Activated CD4-positive, alpha-beta T cell treated with anti-CD3 and anti-CD28 coated beads, Interleukin-2, amount 50 U/mL, for 4 hours (primary cell): ENCODE measurements at places on chromosomes 5 and 9.

DNA sequence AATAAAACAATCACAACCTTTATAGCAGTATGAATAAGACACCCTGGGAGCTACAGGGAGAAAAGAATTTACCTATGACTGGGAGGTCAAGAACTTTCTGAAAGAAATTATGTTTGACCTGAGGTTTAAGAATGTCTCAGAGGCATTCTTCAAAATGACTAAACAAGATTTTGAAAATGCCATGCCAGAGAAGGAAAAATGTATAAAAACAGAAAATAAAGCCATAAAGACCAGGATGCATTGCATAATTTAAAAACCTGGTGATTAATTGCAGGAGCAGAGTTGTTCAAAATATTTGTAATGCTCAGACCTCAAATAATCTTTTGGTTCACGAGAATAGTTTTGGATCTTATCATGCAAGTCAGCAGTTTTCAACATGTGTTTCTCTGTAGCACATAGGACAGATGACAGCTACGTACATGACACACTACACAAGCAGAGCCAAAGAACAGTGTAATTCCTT, 954.7 kb upstream of the ARRDC3 start:
- DNase-seq = no peak

- DNase-seq = no peak
Measured at GRCh38 chr5:149062371-149063016, 368 bp downstream of the SH3TC2 start.

- no peak for DNase-seq
Measured at GRCh38 chr5:129027260-129027659, 62.0 kb downstream of the SLC27A6 start.

DNA sequence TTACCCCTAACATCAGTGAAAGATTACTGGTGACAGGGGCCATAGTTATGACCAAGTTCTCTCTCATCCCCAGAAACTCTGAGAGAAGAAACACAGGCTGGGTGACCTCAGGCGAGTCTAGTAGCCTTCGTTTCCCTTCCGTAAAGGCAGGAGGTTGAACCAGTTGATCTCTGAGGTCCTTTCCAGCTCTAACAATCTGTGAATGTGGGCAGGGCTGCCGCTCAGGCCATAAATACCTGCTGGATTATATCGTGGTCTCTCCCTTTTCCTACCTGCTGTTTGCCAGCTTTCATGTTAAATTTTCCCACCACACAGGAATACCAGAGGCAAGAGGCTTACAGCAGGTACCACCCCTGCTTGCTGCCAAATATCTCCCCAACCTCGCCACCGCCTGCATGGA, 357.5 kb downstream of the SH3GL2 start:
- DNase-seq = no peak

- DNase-seq = no peak
Measured at GRCh38 chr5:103454770-103455169, 107.8 kb downstream of the NUDT12 start.

DNA sequence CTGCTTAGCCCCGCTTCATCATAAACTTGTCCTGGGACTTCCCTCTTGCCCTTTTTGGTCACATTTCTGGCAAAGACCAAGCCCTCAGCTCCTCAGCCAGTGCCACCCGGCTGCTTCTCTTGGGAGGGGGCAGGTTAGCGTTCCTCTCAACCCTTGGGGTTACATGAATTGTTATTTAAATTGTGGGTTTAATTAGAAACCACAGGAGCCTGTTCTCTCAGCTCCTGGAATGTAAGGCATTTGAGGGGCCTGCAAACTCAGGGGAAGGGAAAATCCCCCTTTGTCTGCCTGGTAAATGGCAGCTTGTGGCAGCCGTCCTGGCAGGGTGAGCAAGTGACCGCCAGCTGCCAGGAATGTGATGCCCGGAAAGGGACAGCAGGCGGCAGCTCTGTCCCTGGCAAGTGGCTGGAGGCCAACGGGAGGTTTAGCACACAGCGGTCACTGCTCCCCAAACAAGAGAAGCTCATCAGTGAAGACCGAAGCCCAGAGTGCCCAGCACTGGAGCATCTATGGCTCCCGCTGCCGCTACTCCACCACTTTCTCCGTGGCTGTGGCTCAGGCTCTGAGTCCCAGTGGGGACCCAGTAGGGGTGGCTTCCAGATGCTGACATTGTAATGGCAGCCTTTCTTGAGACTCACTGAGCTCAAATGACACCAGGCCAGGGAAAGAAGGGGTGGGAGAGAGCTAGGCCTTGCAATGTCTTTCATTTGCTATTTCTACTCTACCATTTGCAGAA, 51.7 kb downstream of the SHB start:
- DNase-seq = no peak

DNA sequence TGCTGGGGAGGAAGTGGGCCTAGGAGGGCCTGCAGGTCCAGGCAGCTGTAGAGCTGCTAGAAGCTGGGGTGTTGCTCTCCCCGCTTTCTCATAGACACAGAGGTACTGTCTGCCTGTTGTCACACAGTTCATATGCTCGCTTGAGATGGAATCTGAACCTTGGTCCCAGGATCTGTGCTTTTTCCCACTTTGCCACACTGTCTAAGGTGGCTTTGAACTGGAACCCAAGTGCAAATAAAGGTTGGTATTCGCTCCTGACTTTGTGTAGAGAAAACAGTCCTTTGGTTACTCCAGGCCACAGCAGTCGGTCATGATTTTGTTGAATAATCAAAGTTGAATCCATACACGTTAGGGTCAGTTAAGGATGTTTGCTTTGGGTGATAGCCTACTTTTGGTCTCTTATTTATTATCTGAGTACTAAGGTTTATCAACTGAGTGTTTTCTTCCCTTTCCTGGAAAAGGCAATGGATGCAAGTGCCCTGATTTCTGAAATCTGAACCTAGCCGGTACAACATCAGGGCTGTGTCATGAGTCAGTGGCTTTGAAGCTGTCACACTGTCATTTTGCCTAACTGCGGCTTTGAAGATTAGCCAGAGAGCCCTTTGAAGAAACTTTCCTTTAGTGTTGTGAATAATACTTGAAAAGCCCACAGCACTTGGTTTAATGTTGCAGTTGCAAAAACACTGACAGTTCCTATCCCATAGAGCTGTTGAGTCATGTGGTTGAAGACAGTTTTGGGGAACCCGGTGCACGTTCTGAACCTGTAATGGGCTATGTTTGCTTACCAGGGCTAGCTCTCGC, 41.3 kb downstream of the HABP4 start:
- no peak for DNase-seq

- DNase-seq = no peak
Measured at GRCh38 chr5:40240111-40240510, 439.6 kb upstream of the PTGER4 start.

- no peak for DNase-seq
Measured at GRCh38 chr9:16105168-16106020, 552.6 kb downstream of the CCDC171 start.

DNA sequence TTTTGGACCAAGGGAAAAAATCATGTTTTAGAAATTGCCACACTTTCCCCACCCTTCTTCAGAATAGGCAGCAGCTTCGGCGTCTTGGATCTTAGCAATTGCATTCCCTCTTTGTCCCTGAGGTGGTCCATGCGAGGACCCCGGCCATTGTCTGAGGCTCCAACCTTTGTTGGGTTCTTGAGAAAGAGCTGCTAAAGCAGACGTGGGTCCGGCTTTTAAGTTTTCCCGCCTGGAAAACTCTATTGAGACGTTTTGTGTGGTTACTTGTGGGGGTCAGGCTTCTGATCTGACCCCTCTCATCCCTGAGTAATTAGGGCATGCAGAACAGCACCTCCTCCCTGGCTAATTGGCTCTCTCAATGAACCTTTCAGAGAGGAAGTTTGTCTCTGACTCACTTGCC, 509.6 kb upstream of the TNC start:
- no peak for DNase-seq

DNA sequence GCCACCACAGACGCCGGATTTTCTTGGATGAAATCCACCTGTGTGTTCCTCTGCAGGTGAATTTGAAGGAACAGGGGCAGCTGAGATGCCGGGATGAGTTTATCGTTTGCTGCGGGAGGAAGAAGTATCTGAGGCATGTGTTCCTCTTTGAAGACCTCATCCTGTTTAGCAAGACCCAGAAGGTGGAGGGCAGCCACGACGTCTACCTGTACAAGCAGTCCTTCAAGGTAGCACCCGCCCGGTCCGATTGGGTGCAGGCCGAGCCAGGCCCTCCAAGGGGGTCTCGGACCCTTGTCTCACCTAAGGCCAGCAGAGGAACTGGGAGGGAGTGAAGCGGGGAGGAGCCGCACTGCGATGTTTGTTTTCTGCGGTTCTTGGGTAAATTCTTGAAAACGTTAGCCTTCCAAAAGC, 18.4 kb upstream of the LRRC14B start:
- DNase-seq = no peak

DNA sequence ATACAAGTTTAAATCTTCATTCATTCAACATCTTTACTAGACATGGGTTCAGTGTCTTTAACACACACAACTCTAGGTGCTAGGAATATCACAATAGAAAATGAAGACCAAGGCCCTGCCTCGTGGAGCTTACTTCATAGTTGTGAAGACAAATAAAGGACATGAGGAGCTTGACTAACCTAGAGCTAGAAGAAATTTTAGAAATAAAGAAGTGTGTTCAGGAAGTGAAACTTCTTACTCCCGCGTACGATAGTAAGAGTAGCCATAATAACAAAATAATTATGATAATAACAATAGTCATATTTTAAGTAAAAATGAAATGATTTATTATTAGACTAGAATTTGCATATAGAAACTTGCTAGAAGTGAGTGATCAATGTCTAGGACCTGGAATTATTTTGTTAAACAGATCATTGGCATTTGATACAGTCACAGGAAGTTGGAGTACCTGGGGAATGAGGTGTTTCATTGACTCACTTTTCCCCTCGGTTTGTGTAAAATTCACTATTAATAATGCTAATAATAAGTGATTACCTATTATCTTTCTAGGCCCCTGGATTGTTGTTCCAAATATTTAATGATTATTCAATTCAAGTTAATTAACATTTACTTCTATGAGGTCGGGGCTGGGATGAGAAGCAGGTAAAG, 331.3 kb downstream of the NSG2 start:
- no peak for DNase-seq

- DNase-seq = no peak
Measured at GRCh38 chr9:34982361-34982760, 7.2 kb upstream of the DNAJB5 start.

GRCh38 chr5:55636683-55637082, 75.4 kb downstream of the SLC38A9 start:
- DNase-seq = no peak

- no peak for DNase-seq
Measured at GRCh38 chr5:98763001-98763630, 10.3 kb upstream of the RGMB start.

DNA sequence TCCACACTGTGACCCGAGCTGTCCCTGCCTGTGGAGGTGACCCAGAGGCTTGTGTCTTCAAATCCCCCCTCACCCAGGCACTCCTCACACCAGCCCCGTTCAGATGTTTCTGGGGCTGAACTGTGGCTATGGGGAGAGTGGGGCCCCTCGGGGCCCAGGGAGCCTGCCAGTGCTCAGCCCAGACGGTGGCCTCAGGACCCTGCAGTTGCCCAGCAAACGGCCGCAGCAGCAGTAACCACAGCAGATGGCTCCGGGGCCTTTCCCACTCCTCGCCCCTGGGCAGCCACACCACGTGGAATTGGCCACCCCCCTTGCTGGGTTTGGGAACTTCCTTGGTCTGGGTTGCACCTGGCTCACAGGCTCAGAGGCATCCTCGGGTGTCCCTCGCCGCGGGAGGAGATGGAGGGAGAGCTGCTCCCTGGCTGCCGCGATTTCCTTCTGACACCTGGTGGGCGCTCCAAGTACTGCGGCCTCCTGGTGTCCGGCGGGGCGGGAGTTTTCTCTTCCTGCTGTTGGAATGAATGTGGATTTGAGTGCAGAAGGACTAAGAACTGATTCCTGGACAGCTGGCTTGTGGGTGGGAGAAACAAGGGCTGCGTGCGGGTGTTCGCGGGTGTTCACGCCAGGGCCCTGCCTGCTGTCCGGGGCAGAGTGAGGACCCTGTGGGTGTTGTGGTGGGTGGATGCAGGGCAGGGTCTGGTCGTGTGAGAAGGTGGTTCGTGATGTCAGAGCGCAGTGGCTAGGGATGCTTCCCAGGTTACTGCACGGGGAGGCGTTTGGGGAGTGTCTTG, 97.5 kb downstream of the COL5A1 start:
- peak; percentile 10 for DNase-seq

- no peak for DNase-seq
Measured at GRCh38 chr9:21070171-21070571, 7.6 kb downstream of the IFNB1 start.

DNA sequence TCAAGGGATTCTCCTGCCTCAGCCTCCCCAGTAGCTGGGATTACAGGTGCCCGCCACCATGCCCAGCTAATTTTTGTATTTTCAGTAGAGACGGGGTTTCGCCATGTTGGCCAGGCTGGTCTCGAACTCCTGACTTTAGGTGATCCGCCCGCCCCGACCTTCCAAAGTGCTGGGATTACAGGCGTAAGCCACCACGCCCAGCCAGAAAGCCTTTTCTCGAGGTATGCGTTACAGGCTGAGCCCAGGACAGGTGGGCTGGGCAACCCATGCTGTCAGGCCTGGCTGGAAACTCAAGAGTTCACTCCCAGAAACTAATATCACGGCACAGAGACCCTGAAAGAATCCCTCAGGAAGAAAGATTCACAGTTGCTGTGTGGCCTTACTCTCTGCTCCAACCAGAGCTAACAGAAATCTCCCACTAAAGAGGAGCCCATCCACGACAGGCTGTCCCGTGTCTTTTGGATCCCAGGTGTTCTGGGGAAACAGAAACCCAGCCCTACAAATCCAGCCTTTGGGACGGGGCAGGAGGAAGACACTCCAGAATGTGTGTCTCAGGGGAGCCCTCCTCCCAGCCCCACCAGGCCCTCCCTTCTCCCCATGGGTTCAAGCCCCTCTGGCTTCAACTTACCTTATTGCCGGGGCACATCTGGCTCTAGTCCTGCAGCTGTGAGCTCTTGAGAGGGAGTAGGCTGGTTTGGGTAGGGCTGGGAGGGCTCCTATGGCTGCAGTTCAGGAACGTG, 400 bp downstream of the TIFAB start:
- DNase-seq = no peak

- peak; percentile 68 for DNase-seq
Measured at GRCh38 chr5:110726249-110727024, at the start of gene TMEM232. TMEM232 (minus strand) TSS chr5:110726671; CDS start chr5:110667352, 59,319 bp downstream.

DNA sequence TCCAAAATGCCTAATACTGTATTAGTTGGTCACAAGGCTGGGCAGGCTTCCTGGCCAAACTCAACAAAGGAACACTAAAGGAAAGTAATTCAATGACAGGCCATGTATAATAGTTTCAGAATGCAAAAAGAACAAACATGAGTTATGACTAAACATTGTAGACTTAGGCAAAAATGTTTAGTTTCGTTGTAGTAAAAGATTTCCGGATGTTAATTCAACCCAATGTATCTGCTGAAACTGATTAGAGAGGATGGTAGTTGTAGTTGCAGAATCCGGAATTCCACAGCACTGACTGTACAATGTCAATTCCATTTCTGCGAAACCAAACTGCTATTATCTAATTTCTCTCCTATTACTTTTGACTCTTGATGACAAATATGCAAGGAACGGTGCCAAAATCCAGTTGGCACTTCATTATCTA, 117.9 kb upstream of the FST start:
- DNase-seq = no peak

GRCh38 chr9:79551586-79551985, 20.2 kb upstream of the TLE4 start:
- DNase-seq = no peak
